Calu3 (cell line): ENCODE measurements at places on chromosomes 1 and 21. TPM values are rescaled to one million over a fixed set of nuclear protein-coding genes. Genes with fewer than 3 reads are reported as not detected.

- no peak for DNase-seq
These were observed 49.8 kb upstream of the SCAF4 start for GRCh38 chr21:31781737-31782136.

GRCh38 chr1:219042769-219043168 is 130.9 kb upstream of the LYPLAL1 start:
- DNase-seq: no peak

GRCh38 chr1:179803918-179804317 is 60.8 kb downstream of the FAM163A start:
- no peak for DNase-seq

GRCh38 chr1:110152133-110152785 is 2.0 kb downstream of the SLC6A17 start:
- DNase-seq: no peak

GRCh38 chr1:22359427-22359826 is 92.2 kb upstream of the ZBTB40 start:
- no peak for DNase-seq

DNA sequence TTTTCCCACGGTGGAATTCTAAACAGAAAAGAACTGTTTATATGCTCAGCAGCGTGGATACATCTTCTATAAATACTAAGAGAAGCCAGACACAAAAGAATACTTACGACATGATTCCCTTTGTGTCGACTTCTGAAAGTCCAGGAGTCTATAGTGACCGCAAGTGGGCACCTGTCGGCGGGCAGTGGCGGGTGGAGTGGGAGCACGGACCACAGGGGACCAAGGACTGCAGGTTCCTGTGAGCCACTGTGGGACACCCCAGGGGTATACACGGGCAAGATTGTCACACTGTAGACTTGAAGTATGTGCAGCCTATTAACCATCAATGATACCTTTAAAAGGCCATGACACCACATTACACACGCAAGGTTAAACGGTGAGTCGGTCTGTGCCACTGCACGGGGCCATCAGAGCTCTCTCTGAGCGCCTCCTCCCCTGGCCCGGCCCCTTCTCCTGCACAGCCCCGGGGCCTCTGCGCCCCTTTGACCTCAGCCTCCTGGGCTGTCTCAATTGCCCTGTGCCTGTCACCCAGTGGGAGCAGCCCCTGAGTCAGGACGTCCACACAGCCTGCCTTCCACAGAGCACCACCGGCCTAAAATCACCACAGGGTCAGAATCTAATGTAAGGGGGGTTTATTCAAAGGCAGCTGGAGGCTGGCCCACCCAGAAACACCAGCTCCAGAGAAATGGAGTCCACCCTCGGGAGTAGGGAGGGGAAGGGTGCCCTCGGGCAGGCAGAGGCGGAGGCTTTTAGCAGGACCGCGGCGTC is 90.0 kb upstream of the COL6A1 start:
- DNase-seq: no peak

GRCh38 chr1:2624735-2625300 is 8.0 kb downstream of the MMEL1 start:
- DNase-seq: no peak

DNA sequence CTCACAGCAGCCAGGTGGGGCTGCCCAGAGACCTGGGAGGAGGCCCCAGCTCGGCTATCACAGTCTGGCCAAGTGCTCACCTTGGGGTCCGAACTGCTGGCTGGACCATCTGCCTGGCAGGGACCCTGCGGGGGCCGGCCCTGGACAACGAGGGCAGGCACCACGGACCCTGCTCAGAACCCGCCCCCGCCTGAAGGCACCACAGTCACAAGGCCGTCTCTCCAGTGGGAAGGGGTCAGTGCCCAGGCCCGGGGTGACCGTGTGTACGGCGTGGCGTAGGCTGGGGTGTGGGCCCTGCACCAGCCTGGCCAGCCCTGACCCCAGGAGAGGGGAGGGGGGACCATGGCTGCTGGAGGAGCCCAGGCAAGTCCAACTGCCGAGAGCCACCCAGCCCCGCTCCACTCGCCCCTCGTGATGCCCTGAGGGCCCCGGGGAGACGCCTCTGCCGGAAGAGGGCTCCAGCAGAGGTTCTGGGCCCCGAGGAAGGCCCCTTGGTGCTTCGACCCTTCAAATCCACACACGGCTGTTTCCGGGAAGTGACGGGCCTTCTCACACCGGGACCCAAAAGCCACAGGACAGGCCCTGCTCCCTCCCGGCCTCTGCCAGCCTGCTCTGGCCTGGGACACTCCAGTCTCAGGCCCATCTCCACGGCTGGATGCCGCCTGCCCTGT is 11.2 kb upstream of the RNF223 start:
- DNase-seq: no peak

DNA sequence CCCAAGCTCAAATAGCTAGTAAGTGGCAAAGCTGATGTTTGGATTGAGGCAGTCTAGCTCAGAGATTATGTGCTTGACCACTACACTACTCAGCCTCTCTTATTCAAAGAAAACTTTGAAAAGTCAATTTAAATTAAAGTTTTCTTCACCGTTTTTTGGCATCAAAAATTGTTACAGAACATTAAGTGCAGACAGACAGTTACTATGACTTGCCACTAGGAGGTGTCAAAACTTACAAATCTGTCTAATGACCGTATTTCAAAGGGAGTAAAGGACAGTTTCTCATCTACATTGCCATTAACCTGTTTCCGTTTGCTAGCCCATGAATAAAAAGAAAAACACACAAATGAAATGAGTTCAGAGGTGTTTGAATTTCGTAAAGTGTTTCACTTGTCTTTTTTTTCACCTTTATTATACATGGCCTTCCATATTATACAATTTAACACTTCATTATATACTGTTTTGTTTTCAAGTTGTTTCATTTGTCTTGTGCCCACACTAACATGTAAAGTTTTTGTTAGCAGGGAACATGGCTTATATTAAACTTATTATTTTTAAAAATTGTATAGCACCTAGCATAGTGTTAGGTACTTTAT is 57.4 kb upstream of the MTF2 start:
- no peak for DNase-seq

- DNase-seq: no peak
These were observed 4.3 kb upstream of the CHI3L2 start for GRCh38 chr1:111223126-111223685.

DNA sequence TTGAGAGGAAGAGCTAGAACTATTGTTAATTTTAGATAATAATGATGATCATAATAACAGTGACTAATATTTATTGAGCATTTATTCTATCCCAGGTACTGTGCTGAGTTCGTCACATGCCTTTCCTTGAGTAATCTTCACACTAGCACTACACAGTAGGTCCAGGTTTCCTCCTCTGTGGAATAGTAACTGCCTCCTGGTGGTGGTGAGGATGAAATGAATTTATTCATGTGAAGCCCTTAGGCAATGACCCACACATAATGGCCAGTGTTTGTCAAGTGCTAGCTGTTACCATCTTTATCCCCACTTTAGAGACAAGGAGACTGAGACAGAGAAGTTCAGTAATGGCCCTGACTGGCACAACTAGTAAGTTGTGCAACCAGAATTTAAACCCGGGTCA is 5.9 kb downstream of the NIPAL3 start:
- no peak for DNase-seq

GRCh38 chr1:224564454-224565084 is 51.5 kb upstream of the CNIH3 start:
- no peak for DNase-seq

GRCh38 chr1:174999936-175000696 is at the start of gene CACYBP:
Gene CACYBP (plus strand): TSS chr1:174999947. CDS start chr1:175000181, 234 bp downstream.
- no peak for DNase-seq

DNA sequence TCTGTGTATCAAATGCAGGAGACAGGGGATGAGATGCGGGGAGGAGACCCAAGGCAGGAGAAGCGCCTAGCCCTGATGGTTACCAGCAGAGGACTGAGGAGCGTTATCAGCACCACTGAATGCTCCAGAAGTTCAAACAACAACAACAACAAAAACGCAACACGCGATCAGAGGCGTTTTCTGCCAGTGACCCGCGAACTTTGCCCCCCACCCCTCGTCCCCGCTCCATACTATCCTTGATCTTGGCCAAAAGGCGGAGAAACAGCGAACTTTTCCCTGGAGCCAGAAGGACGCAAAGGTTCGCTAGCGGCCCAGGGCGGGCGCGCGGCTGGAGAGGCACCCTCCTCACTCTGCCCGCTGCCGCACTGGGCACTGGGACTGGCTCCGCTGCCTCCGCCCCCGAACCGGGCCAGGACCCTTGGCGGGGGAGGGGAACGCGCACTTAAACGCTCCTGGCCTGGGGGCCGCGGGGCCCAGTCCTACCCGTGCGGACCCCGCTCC is 699 bp downstream of the ECHDC2 start:
- DNase-seq: peak; percentile 22

GRCh38 chr1:17768651-17769241 is 13.6 kb downstream of the ACTL8 start:
- no peak for DNase-seq

GRCh38 chr1:234226819-234227165 is 146.5 kb upstream of the COA6 start:
- no peak for DNase-seq

GRCh38 chr1:9929431-9930385 is 13.5 kb downstream of the LZIC start:
- DNase-seq: no peak

GRCh38 chr1:78722105-78722504 is 72.5 kb downstream of the IFI44 start:
- no peak for DNase-seq

NBPF10 gene
- 3.1 and 3.3 TPM in 2 replicates for total RNA-seq

CHI3L2 gene
- total RNA-seq: 0.52 TPM in 1 of 2 replicates, not detected in the other

DHRS3 gene
- 173 and 239 TPM in 2 replicates for total RNA-seq

CTH gene
- 15.5 and 15.9 TPM in 2 replicates for total RNA-seq

TMPRSS2 gene
- total RNA-seq: 13.1 and 15.6 TPM in 2 replicates

MAP3K21 gene
- total RNA-seq: 22.5 and 33.6 TPM in 2 replicates

MKNK1 gene
- 29.6 and 32.0 TPM in 2 replicates for total RNA-seq

LRIG2 gene
- total RNA-seq: 11.0 and 11.6 TPM in 2 replicates

KIF17 gene
- not detected in 2 replicates for total RNA-seq

IFI44 gene
- total RNA-seq: 125 and 259 TPM in 2 replicates

KANK4 gene
- total RNA-seq: not detected in 2 replicates

SLC44A5 gene
- 5.0 and 5.8 TPM in 2 replicates for total RNA-seq

SKI gene
- 32.8 and 33.8 TPM in 2 replicates for total RNA-seq

AMIGO1 gene
- total RNA-seq: 1.3 and 1.5 TPM in 2 replicates

TMOD4 gene
- 1.6 and 2.1 TPM in 2 replicates for total RNA-seq
